ENCODE measurements at places on chromosomes 16 and 17. TPM values are rescaled to one million over a fixed set of nuclear protein-coding genes. Genes with fewer than 3 reads are reported as not detected.

DNA sequence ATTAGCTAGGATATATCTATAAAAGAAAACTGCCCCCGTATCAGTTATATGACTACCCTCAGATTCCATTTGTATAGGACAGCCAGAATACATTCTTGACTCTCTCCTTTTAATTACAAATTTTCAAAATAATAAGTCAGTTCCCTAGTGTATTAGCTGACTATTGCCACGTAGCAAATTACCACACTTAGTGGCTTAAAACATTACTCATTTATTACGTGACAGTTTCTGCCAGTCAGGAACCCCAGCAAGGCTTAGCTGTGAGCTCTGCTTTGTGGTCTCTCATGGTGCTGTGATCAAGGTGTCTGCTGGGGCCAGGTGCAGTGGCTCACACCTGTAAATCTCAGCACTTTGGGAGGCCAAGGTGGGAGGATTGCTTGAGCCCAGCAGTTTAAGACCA, 13.9 kb upstream of the SCNN1B start:
- H3K4me1 ChIP-seq: no peaks in the 10 kb centered on the region
- no peaks in the 10 kb centered on the region for H3K27me3 ChIP-seq
- DNase-seq: no peak
- no peak overlapping the region for H3K27ac ChIP-seq
- H3K4me3 ChIP-seq: no peak overlapping the region
- H3K36me3 ChIP-seq: no peaks in the 10 kb centered on the region

DNA sequence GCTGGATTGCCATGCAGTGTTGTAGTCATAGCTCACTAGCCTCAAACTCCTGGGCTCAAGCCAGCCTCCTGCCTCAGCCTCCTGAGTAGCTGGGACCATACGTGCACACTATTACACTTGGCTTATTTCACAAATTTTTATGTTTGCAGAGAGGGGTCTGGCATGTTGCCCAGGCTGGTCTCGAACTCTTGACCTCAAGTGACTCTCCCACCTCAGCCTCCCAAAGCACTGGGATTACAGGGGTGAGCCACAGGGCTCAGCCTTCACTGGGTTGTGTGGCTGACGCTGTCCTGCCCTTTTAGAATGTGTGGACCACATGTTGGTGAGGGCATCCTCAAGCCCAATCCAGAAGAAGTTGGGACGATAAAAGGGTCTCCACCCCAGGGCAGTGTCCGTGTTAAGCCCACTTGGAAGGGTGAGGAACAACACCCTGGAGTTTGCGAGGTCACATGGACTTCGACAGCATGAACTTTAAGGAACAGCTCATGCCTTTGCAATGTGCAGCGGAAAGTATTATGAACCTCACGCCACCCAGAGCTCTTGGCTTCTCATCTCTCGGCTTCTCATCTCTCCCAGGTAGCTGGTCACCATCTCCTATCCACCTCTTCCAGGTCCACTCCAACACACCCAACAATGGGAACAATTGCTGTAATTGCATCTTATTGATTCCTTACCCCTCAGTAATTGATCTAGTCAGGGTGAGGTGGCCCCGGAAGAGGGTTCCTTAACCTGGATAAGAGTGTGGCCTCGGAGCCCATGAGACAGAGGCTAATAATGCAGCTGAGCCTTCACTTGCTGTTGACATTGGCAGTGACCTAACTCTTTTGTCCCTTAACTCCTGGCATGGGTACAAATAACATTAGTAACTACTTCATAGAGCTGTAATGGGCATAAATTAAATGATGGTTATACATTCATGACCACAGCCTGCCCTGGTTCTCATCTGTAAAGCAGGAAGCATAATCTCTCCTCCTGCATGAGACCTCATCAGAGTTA, 6.7 kb downstream of the FOXL1 start:
- no peaks in the 10 kb centered on the region for H3K27me3 ChIP-seq
- H3K4me1 ChIP-seq: peaks cover 11% of the 10 kb centered on the region
- H3K4me3 ChIP-seq: no peak overlapping the region
- DNase-seq: no peak
- no peaks in the 10 kb centered on the region for H3K36me3 ChIP-seq
- H3K27ac ChIP-seq: peak overlapping the region; percentile 99

- H3K4me3 ChIP-seq: no peak overlapping the region
- no peak overlapping the region for H3K27ac ChIP-seq
- no peaks in the 10 kb centered on the region for H3K4me1 ChIP-seq
- no peaks in the 10 kb centered on the region for H3K27me3 ChIP-seq
- DNase-seq: peak; percentile 34
These were observed 15.2 kb upstream of the METRNL start for GRCh38 chr17:83064021-83064731.

Gene SYCE1L
- 1.8 TPM for total RNA-seq

Gene MYH1
- total RNA-seq: not detected

Gene CEP131
- 6.7 TPM for total RNA-seq

GRCh38 chr17:44216694-44217093, 2.8 kb downstream of the UBTF start:
- H3K4me3 ChIP-seq: no peak overlapping the region
- no peaks in the 10 kb centered on the region for H3K4me1 ChIP-seq
- H3K27me3 ChIP-seq: no peaks in the 10 kb centered on the region
- no peak overlapping the region for H3K27ac ChIP-seq

Gene RGS11
- total RNA-seq: 3.3 TPM

Gene C16orf96
- total RNA-seq: 0.24 TPM

All from aorta (tissue), 5 donors.